Hematopoietic multipotent progenitor cell treated with erythropoietin and hydrocortisone succinate and interleukin-3 and kit ligand, for 15 days (in vitro differentiated cells): ENCODE measurements at places on chromosomes 2 and 18.

GRCh38 chr2:33099989-33100388, 153.2 kb downstream of the LTBP1 start:
- DNase-seq: no peak

- DNase-seq: no peak
Measured at GRCh38 chr18:23512641-23513040, 9.3 kb downstream of the RMC1 start.

GRCh38 chr2:235080101-235080500, 128.3 kb downstream of the SH3BP4 start:
- DNase-seq: no peak

DNA sequence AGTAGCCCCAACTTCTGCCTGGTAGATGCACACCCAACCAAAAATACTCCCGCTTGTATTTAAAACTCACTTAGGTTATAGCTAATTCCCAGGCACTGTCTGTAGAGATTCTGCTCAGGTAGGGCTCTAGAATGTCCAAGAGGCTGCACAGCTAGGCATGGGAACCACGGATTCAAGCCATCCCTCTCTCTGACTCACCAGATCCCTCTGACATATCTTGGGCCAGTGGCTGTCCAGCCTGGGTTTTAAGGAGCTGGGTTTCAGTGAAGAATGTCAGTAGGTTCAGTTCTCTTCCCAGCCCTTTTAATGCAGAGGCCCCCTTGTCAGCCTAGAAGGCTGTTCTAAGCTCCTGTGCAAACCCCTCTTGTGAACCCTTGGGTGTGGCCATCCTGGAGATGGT, 15.9 kb upstream of the IL1R1 start:
- DNase-seq: no peak
